ENCODE measurements at places on chromosomes 7 and 10.

DNA sequence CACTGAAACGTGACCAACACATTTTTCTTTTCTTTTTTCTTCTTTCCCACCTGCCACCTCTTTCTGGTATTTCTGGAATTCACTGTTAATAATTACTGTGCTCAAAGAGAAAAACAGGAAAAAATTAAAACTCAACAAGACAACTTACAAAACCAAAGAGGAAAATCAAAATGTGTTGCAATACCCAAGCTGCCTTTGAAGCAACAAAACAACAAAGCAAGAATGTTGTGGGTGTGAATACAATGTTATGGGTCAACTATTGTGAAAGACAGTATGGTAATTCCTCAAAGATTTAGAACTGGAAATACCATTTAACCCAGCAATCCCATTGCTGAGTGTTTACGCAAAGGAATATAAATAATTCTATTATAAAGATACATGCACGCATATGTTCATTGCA lies 415.1 kb downstream of the GFRA1 start:
- no peak for DNase-seq

DNA sequence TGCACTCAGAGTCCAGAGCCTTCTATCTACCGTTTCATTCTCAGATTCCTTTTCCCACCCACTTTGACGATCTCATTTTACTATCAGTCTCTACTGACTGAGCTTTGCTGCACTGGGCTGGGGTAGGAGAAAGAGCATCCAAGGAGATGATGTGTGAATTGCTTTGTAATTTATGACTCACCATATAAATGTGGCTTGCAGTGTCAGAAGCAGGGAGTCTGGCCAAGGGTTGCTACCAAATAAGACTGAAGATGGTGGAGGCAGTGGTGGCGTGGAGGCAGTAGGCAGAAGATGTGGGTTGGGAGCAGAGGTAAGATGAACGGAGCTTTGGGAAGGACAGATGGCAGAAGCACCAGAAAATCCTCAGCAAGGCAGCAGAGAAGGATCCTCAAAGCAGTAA lies 73.3 kb upstream of the AGK start:
- no peak for DNase-seq

GRCh38 chr7:155514296-155514695 lies 32.1 kb downstream of the CNPY1 start:
- no peak for DNase-seq

- DNase-seq = no peak
Observed at GRCh38 chr7:13860734-13861133, 128.7 kb downstream of the ETV1 start.

GRCh38 chr10:75028748-75029147 lies 82.7 kb upstream of the SAMD8 start:
- no peak for DNase-seq

DNA sequence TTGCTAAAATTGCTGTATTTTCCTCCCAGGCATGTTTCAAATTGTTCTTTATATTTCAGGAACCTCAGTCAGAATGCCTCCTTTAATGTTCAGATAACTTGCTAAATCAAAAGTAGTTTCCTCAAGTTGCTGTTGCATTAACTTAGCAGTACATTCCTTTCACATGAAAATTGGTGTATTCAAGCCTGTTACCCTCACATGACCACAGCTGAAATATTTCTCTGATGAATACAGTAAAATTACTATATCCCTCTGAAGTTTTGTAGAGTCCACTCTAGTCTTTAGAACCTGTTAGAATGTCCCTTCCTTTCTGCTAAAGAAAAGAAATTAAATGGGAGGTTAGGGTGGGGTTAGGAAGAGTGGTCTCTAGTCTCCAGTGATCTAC lies 24.5 kb upstream of the C1GALT1 start:
- DNase-seq = no peak

- no peak for DNase-seq
Observed at GRCh38 chr7:24115661-24116060, 168.3 kb upstream of the NPY start.

DNA sequence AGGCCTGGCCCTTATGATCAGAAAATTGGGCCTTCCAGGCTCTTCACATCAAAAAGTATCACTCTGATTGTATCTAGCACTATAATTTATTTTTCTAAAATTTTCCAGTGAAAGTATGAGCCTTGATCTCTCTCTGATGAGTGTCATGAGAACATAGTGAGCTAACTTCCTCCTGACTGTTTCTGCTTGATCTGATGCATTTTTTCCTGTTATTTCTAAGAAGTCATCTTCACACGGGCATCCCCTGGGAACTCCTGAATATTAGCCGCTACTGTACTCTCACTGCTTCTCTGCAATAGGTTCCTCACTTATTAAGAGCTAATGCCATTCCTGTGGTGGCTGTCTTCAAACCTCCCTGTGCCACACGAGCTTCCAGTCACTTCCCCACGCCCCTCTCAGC lies 63.1 kb upstream of the ZPBP start:
- DNase-seq = no peak

- DNase-seq = no peak
Observed at GRCh38 chr10:74206746-74207145, 55.7 kb downstream of the ADK start.

- no peak for DNase-seq
Observed at GRCh38 chr7:40311307-40311706, 176.5 kb downstream of the SUGCT start.

All from stimulated activated CD4-positive, alpha-beta T cell treated with anti-CD3 and anti-CD28 coated beads, Interleukin-4, amount 100 ng/mL, for 1 hour (primary cell).